Epithelial cell of prostate (primary cell): ENCODE measurements at places on chromosomes 13 and 19.

DNA sequence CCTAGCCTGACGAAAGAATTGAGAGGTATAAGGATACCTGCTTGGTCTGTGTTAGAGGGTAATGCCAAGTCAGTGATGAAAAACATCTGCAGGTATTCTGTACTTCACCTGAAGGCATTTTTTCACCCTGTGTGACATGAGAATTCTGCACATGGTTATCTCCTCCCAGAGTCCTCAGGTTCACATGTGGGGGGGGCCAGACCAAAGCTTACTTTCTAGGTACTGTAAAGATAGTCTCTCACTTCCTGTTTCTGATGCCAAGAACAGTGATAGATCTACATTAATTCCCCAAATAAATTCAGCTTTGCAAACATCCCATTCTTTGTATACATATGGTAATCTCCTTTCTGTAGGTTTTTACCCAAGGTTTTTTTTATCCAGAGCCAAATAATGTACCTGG lies 53.4 kb downstream of the GPC6 start:
- DNase-seq = no peak

- DNase-seq = no peak
Observed at GRCh38 chr19:19459707-19460251, 54.3 kb downstream of the GATAD2A start.

GRCh38 chr19:47377208-47377701 lies 28.1 kb downstream of the DHX34 start:
- DNase-seq = no peak

DNA sequence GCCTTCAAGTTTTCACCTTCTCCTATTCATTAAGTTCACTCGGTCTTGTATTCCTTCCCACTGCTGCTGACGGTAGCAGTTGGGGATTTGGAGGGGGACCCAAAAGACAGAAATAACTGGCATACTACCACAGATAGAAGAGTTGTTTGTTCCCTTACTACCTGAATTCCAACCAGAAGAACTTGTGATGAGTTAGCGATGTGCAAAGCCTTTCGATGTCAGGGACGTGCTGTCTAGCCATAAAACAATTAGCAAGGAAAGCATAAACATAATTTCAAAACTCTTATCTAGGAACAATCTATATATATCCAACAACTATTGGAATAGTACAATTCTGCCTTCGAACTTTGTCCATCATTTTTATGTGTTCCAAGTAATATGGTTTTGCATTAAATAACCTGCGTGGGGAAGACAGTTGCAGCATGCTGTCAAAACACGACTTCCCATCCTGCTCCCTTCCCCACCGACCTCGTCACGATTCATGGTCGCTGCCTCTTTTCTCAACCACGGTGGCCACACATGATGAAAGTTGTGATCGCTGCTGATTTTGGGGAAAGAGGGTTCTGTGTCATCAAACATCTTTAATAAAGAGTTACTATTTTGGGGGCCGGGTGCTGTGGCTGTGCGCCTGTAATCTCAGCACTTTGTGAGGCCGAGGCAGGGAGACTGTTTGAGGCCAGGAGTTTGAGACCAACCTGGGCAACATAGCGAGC lies 3.8 kb upstream of the SLC7A9 start:
- no peak for DNase-seq

DNA sequence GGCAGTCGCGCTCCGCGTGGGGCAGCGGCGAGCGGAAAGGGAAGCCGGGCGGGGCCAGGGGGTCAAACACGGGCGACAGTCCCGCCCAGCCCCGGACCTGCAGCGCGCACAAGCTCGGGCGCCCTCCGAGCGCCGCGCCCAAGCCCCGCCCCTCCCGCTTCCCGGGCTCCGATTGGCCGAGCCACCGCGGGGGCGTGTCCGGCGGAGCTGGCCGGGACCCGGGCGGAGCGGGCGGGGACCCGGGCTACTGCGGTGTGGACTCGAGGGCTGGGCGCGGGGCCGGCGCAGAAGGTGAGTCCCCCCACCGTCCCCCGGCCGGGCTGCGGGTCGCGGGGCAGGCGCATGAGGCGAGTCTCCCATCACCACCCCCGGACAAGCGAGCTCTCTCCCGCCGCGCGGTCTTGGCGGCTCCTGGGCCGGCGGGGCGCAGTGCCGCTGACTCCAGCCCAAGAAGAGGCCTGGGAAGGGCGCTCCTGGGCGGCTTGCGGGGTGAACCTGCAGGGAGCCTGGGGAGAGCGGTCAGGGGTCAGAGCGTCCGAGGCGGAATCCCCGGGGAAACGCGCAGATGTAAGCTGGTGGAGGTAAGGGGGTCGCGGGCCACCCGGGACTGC lies at the start of gene PLEKHF1:
TSS of gene PLEKHF1 (plus strand) at position 247 of the 611 bp plus-strand sequence. CDS start 8,379 bp downstream, outside the sequence.
- no peak for DNase-seq

DNA sequence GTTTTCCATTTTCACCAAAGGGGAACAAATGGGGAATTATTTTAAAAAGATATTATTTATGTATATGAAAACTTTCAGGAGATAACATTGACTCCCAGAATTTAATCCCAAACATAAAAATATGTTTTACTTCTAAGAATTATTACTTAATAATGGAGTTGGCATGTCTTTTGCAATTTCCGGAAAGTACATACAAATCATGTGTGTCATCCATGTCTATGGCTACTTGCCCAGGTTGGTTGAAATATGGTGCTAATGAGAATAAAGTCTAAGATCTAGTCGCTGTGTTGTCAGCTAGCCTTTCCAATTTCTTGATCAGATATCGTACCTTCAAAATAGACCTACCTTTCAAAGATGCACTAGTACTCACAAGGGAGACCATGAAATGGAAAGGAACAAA lies 1003.2 kb upstream of the PCDH20 start:
- DNase-seq = no peak

GRCh38 chr19:18418483-18419194 lies 559 bp upstream of the SSBP4 start:
- DNase-seq = no peak

- no peak for DNase-seq
Observed at GRCh38 chr19:55545443-55545842, at the start of gene SBK3. SBK3 (minus strand) TSS chr19:55545543; CDS start chr19:55545543, 0 bp downstream.

DNA sequence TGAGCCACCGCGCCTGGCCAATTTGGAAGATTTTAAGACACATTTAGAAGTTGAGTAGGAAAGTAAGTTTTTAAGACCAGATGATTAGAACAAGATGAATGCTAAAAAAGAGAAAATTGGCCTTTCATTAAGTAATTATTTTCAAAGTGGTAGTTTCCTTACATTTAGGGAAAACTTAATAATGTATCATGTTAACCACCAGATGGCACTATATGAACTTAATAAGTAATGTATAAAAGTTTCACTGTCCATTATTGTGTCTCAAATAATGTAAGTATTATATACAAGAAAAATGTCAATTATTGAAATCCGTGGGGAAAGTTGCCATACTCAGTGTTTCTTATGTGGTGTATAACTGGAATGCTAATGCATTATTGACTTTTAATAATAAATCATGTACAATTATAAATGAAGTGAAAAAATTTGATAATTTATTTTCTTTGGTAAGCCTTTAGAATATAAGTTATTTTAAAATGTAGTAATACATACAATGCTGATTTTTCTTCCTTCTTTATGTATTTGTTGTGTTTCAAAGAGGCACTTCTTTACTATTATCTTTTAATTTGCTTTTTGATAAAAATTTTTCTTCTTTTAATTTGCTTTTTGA lies 29.2 kb downstream of the COG6 start:
- DNase-seq = no peak

DNA sequence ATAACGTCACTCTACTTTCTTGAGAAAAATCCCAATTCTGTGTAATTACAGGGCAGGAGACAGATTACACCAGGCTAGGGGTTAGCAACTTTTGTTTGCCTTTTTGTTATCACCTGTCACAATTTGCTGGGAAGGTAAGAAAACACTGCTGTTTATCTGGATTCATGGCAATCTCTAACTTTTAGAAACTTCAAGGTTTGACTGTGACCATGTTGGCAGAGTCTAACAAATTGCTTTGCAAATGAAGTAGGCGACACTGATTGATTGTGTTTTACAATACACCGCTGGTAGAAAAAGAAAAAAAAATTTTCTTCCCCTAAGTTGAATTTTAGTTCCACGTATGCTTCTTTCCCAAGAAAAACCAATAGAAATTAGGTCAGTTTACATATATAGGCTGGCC lies 10.4 kb upstream of the PDX1 start:
- no peak for DNase-seq

- no peak for DNase-seq
Observed at GRCh38 chr13:36666477-36667229, 7.2 kb upstream of the SERTM1 start.

DNA sequence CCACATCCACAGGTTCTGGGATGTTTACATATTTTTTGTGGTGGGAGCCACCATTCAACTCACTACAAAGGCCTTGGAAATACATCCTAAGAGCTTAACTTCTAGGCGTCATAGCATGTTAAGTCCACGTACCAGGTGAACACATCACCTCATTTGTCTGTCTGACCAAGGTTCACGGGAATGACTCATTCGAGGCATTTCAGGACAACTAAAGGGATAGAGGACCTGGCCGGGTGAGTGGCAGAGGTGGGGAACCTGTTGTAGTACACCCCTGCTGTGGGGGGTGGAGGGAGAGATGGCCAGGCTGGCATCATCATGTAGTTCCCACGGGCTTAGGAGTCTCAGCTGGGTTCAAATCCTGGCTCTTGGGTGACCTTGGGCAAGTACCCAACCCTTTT lies 51.5 kb downstream of the BICRA start:
- DNase-seq = peak; percentile 61

DNA sequence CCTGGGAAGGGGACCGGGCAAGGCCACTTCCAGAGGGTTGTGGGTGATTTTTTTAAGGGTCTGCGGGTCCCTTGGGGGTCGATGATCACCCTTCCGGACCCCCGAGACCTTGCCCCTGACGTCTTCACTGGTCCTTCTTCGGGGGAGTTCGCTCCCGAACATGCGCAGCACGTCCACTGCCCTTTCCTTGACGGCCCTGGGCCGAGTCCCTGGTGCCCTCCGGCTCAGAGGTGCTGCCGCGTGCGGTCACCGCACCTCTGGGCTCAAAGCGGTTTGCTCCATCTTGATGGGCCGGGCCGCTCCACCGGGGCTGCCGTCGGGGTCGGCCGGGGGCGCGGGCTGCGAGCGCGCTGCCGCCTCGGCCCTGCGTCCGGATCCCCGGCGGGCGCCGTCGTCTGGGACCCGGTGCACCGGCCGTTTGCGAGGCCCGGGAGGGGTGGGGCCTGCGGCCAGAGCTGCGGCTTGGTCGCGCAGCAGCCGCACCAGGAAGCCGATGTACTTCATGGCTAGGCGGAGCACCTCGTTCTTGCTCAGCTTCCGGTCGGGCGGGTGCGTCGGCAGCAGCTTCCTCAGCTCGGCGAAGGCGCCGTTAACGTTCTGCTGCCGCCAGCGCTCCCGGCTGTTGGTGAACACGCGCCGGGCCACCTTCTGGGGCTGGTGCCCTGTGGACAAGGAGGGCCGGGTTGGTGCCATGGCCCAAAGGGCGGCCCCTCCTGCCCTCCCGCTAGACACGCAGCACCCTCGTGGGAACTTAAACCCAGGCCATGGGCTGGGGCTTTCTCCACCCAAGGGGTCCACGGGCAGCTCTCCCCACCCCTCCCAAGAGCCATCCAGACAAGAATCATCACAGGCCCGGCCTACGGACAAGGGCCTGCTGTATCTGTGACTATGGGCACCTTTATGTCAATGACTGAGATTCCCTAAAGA lies 3.3 kb downstream of the LYL1 start:
- DNase-seq = no peak
